Daoy (cell line): ENCODE measurements at places on chromosomes 6 and 20. TPM values are rescaled to one million over a fixed set of nuclear protein-coding genes. Genes with fewer than 3 reads are reported as not detected.

The SKIC2 gene
- total RNA-seq = 59.7 and 62.5 TPM in 2 replicates

The FAM83C gene
- not detected in 2 replicates for total RNA-seq

The SCRT2 gene
- not detected in 2 replicates for total RNA-seq

The FRMD1 gene
- total RNA-seq = 0.03 TPM in 1 of 2 replicates, not detected in the other

The ADGB gene
- total RNA-seq = 1.4 TPM in 1 of 2 replicates, not detected in the other

The TREML2 gene
- not detected in 2 replicates for total RNA-seq

The KCNK5 gene
- total RNA-seq = 5.2 and 7.1 TPM in 2 replicates

The TCP11 gene
- 0.06 TPM in 1 of 2 replicates, not detected in the other for total RNA-seq

The FNDC11 gene
- not detected in 2 replicates for total RNA-seq

The RBM12 gene
- 49.6 and 57.8 TPM in 2 replicates for total RNA-seq

The STX11 gene
- total RNA-seq = 4.6 and 6.3 TPM in 2 replicates

The TNFRSF21 gene
- 38.7 and 39.3 TPM in 2 replicates for total RNA-seq

The OLIG3 gene
- total RNA-seq = not detected in 2 replicates

The HUS1B gene
- 2.9 and 6.8 TPM in 2 replicates for total RNA-seq

The KCNB1 gene
- total RNA-seq = under 0.01 TPM in 1 of 2 replicates, not detected in the other

The MUC21 gene
- not detected in 2 replicates for total RNA-seq

The ZC2HC1B gene
- not detected in 2 replicates for total RNA-seq

The SAMD3 gene
- not detected in 2 replicates for total RNA-seq

The MTFR2 gene
- 10.1 and 26.0 TPM in 2 replicates for total RNA-seq

The TREML1 gene
- total RNA-seq = not detected in 2 replicates

The BCAS1 gene
- not detected in 2 replicates for total RNA-seq

The LRRC73 gene
- total RNA-seq = 2.1 TPM in 1 of 2 replicates, not detected in the other

The SIRPD gene
- not detected in 2 replicates for total RNA-seq

The NKAIN4 gene
- total RNA-seq = 10.6 and 12.9 TPM in 2 replicates

The TFEB gene
- 4.0 and 8.1 TPM in 2 replicates for total RNA-seq

The ADIG gene
- not detected in 2 replicates for total RNA-seq

The RFX6 gene
- total RNA-seq = not detected in 2 replicates

The NR2E1 gene
- 1.6 and 2.1 TPM in 2 replicates for total RNA-seq

The RPS21 gene
- 1,690 and 2,894 TPM in 2 replicates for total RNA-seq

The SIRPB2 gene
- not detected in 2 replicates for total RNA-seq

The CGA gene
- not detected in 2 replicates for total RNA-seq

The CST5 gene
- total RNA-seq = not detected in 2 replicates

The HCRTR2 gene
- total RNA-seq = not detected in 2 replicates

The LSM14B gene
- 34.3 and 38.2 TPM in 2 replicates for total RNA-seq

The ADAM33 gene
- total RNA-seq = not detected in 2 replicates

The ENPP4 gene
- 18.7 and 19.6 TPM in 2 replicates for total RNA-seq

The PDE10A gene
- 6.7 and 6.8 TPM in 2 replicates for total RNA-seq

The OPN5 gene
- 0.06 TPM in 1 of 2 replicates, not detected in the other for total RNA-seq

The RARS2 gene
- 38.9 and 39.6 TPM in 2 replicates for total RNA-seq

The EPPIN gene
- not detected in 2 replicates for total RNA-seq

The TMEM74B gene
- total RNA-seq = 0.06 TPM in 1 of 2 replicates, not detected in the other

The GHRH gene
- not detected in 2 replicates for total RNA-seq

The C20orf144 gene
- total RNA-seq = not detected in 2 replicates

The GNMT gene
- total RNA-seq = 1.5 TPM in 1 of 2 replicates, not detected in the other

The LGSN gene
- total RNA-seq = 0.23 TPM in 1 of 2 replicates, not detected in the other

The MYT1 gene
- total RNA-seq = 0.06 TPM in 1 of 2 replicates, not detected in the other

The IBTK gene
- 30.1 and 31.7 TPM in 2 replicates for total RNA-seq

The CALHM6 gene
- total RNA-seq = 6.0 and 11.7 TPM in 2 replicates

The TAAR1 gene
- total RNA-seq = not detected in 2 replicates

The SLC17A9 gene
- total RNA-seq = 0.33 and 0.91 TPM in 2 replicates
